ENCODE measurements at places on chromosomes 1 and 21. TPM values are rescaled to one million over a fixed set of nuclear protein-coding genes. Genes with fewer than 3 reads are reported as not detected.

DNA sequence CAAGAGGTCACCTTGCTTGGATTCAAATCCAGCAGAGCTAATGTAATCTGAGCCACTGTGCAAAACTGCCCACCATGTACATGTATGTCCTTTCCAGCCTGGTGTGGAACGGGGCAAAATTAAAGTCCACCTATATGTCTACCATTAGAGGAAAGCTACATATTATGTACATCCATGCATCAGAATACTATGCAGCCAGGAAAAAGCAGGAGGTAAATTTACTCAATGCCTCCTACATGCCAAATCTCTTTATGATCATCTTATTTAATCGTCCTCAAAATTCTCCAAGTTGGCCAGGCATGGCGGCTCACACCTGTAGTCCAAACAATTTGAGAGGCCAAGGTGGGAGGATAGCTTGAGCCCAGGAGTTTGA lies 6.3 kb upstream of the ZNF683 start:
- DNase-seq = no peak

DNA sequence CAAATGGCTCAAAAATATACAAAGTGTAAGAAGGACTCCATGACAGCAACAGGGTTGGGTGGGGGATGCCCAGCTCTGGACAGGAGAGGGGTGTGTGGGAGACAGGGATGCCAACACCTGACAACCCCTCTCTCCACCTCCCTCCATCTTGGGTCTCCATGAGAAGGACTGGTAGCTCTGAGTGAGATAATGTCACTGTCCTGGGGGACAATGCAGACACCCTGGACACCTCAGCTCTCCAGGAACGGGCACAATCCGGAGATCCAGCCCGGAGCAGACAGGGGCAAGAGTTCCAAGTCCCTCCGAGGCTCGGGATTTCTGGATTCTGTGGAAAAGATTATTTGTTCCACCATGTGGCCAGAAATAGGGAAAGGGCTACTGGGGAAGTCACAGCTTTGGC lies 122.5 kb downstream of the GLIS1 start:
- DNase-seq = no peak

DNA sequence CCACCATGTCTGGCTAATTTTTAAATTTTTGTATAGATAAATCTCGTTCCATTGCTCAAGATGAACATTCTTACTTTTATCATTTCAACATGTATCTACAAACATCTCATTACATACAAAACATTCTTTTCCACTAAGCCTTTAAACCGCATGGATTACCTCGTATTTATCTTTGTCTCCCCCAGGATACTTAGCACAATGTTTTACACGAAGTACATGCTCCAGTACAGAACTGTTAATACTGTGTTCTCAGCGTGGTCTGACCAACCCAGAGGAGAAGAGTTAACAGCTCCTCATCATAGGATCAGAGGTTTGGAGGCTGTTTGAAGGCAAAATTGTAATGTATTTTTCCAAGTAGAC lies 7.4 kb downstream of the PIK3C2B start:
- DNase-seq = no peak

- no peak for DNase-seq
Measured at GRCh38 chr1:87392248-87393192, 63.8 kb downstream of the LMO4 start.

DNA sequence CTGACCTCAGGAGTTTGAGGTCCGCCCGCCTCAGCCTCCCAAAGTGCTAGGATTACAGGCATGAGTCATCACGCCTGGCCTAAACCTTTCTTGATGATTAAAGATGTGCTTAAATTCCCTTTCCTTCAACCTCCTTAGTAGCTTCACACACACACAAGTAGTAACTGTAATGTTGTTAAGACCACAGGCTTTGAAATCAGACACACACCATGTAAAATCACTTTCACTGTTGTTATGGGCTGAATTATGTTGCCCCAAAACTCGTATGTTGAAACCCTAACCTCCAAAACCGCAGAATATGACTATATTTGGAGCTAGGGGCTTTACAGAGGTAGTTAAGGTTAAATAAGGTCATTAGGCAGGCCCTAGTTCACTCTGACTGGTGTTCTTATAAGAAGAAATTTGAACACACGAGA lies 180.2 kb downstream of the NR5A2 start:
- DNase-seq = no peak

- DNase-seq = peak; percentile 35
Measured at GRCh38 chr1:243818978-243819377, 31.1 kb downstream of the AKT3 start.

DNA sequence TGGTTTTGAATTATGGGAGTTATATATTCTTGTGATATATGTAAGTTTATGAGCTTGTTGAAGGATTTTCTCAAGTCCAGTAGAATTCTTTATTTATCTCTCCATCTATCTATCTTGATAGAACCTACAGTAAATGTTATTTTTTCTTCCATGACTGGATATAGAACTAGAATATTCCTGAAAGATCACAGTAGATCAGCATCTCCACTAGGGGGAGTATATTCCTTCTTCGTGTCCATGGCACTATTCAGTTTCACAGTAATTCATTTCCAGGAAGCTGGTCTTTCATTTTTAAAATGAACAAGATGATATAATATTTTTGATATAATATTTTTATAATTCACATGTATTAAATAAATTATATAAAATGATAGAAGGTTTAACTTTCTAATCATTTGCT lies 18.8 kb downstream of the TMPRSS15 start:
- DNase-seq = no peak

DNA sequence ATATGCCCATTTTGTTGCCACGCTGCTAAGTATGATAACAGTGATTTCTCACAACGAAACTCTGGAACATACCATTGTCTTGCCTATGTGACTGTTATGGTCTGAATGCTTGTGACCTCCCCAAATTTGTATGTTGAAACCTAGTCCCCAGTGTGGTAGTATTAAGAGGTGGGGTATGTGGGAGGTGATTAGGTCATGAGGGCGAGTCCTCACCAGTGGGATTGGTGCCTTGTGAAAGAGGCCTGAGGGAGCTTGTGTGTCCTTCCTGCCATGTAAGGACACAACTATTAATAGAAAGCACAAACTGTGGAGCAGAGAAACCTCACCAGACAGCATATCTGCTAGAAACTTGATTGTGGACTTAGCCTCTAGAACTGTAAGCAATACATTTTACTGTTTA lies 84.6 kb downstream of the SELENOF start:
- no peak for DNase-seq

DNA sequence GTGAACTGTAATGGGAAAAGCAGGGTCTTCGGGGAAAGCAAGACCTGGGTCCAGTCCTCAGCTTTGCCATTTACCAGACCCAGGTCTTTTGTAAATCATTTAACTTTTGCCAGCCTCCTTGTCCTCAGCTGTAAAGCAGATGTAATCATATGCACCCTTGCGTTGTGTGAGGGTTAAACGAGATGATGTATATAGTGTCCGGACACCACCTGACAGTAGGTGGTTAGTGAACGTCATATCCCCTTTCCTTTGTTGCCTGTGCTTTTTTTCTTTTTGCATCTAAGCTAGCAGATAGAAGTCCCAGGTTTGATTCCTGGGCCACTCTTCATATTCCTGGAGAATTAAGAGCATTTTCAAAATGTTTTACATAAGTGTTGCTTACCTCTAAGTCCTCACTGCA lies 28.5 kb downstream of the IL12RB2 start:
- no peak for DNase-seq

- DNase-seq = no peak
Measured at GRCh38 chr1:161274874-161275273, 16.3 kb downstream of the PCP4L1 start.

- no peak for DNase-seq
Measured at GRCh38 chr21:25385911-25386474, 221.3 kb downstream of the MRPL39 start.

- no peak for DNase-seq
Measured at GRCh38 chr21:27528697-27529096, 561.8 kb upstream of the ADAMTS5 start.

- DNase-seq = no peak
Measured at GRCh38 chr1:55061706-55062321, 22.5 kb downstream of the PCSK9 start.

The EPHB2 gene
- total RNA-seq = 0.56 TPM

The NR1I3 gene
- not detected for total RNA-seq
